Stimulated activated CD8-positive, alpha-beta memory T cell treated with anti-CD3 and anti-CD28 coated beads, Interleukin-4, amount 100 ng/mL, for 4 hours (primary cell): ENCODE measurements at places on chromosomes 3 and 15.

GRCh38 chr3:40620151-40620550 lies 95.4 kb downstream of the ZNF621 start:
- no peak for DNase-seq

- no peak for DNase-seq
Observed at GRCh38 chr3:25460751-25461150, 32.7 kb downstream of the RARB start.

DNA sequence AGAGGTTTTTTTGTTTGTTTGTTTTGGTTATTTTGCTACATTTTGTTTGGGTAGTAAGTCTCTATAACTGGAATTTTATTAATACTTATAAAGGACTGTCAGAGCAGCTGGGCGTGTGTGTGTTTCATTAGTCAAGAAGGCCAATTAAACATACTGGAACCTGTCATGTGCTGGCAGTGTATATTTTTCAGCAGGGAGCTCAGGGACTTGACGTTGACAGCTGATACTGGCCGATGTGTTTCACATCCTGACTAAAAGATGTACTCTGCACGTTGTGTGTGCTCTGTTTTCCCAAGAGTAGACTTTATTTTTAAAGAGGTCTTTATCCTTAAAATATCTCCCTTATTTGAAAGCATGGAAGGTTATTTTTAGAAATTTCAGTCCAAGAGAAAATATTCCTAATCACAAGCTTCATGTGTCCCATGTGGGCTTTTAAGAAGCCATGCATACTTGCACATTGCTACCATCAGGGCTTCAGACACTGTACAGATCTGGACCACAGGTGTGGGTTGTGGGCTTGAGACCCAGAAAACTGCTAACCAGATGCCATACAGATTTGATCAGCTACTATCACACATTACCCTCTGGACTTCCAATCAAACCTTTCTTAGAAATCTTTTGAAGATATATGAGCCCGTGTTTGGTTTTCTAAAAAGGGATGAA lies 135.9 kb downstream of the FEZF2 start:
- no peak for DNase-seq

GRCh38 chr15:60122691-60123090 lies 118.6 kb downstream of the FOXB1 start:
- DNase-seq: no peak

DNA sequence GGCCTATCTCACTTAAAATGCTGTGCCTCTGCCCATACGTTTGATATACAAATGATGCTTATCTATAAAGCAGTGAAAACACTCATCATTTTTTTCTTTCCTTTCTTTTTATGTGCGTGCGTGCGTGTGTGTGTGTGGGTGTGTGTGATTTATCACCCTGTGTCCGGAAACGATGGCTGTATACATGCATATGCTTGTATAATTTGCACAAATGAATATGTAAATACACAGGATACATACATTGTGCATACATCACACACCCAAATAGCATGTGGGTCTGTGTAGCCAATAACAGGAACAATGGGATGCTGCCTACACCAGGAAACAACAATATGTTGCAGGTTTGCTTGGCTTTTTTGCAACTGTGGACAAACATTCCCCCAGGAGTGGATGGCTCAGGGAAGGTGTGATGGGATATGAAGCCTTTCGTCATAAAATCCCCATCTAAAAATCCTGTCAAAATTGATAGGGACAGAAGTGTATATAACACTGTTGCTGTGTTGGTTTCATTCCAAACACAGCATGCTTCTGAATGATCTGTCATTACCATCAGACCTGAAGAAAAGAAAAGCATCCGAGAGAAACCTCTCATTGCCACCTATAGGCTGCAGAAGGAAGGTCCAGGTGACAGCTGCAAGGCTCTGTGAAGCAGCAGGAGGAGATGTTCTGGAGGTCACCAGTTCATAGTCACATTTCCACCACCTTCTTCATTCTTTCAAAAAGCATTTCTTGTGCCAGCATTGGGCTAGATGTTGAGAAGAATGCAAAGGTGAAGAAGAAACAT lies 503.9 kb upstream of the NR2F2 start:
- DNase-seq: no peak
